ENCODE measurements at places on chromosomes 1 and 21.
A peak's percentile ranks its signal among the peaks of the same experiment; 100 is the strongest.

DNA sequence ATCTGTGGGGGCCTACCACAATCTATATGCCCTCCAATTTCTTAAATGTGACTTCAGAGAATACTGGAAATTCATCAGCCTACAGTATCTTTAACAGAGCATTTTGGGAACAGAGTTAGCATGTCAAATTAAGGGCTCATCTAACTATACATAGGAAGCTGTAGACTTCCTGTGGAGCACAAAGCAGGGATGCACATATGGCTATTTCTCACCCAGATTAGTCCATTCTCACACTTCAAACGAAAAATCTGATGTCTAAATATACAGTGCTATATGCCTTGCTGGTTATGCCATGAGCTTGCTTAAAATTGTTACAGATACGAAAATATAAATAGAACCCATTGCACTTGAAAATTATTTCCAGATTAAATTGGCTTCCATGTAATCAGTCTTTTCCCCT, 1922.8 kb downstream of the MRPL39 start:
- no peak for DNase-seq

DNA sequence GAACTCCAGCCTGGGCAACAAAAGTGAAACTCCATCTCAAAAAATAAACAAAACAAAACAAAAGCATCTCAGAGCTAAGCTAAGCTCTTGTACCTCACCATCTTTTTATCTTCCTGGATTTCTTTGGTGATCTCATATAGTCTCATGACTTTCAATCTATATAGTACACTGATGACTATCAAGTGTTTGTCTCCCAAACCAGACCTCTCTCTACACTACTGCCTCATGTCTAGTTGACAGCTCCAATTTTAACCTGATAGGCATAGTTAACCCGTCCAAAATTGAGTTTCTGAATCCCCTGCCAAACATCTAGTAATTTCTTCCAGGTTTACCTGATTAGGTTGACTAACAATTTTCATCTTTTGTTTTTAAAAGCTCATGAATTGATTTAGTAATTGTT, 151.7 kb downstream of the COP1 start:
- no peak for DNase-seq

DNA sequence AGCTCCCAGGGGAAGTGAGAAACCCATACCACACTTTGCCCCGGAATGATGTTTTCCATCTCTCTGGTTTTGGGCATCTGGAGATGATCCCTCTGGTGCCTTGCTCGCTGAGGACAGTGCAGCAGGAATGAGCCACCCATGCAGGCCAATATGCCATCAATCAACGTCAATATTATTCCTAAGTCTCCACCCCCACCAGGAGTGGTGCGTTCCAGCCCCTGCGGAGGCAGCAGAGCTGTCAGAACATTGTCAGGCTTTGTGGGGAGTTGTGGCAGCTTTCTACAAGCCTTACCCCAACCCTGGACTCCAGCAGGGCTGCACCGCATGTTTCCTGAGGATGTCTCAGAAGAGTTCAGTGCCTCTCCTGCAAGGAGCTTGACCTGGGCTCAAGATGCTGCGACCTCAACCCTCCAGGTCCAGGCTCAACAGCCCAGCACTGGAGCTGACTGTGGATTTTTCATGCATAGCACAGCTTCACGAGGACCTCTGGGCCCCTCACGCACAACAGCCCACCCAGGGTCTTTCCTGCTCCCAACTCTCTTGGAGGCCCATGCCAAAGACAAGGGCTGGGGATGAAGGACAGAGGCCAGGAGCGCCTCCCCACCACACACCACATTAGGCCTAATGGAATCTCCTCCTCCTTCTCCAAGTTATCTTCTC, 67.5 kb downstream of the PSMG1 start:
- DNase-seq, result no peak

- peak; percentile 48 for DNase-seq
Observed at GRCh38 chr1:114485286-114485685, 25.7 kb downstream of the TRIM33 start.

Data from NCI-H226 (cell line).